ENCODE measurements at places on chromosomes 1 and 21.

- no peak for DNase-seq
Observed at GRCh38 chr1:118578276-118578675, 393.2 kb upstream of the SPAG17 start.

GRCh38 chr1:211938561-211938997 lies 96.8 kb downstream of the INTS7 start:
- no peak for DNase-seq

DNA sequence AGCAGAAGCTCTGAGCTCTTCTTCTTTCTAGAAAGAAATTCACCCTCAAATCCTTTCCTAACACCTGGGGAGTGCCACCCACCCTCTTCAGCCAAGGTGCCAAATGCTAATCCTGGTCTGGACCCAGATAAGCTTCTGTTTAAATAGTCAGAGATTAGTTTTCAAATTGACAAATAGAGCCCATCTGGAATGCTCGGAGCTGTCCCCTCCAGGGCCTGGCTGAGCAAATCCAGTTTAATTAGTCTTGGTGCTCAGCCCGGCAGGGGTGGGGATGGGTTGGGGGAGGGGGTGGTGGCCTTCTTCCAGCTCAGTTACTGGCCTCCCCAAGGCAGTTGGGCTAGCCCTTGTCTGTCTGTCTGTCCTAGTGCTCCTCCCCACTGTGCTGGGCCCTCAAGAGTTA lies 269.5 kb downstream of the GRIK3 start:
- no peak for DNase-seq

GRCh38 chr1:200628223-200628881 lies 7.8 kb upstream of the KIF14 start:
- DNase-seq = peak; percentile 43

GRCh38 chr1:75791022-75791421 lies 5.0 kb downstream of the RABGGTB start:
- DNase-seq = no peak

DNA sequence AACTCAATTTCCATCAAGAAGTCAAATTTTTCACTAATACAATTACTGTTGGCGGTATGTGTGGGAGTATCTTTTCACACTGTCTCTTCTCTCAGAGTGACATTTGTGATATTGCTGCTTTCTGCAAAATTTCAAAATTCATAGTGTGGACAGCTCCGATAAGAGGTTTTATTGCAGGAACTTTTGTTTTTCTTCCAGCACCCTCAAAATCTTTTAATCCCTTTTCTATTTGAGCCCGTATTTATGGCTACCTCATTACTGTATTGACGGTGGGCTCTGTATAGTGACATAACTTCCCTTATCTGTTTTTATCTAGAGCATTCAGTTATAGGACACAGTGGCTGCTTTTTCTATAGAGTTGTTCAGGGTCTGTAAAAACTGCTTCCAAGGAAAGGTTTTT lies 794.4 kb upstream of the TMPRSS15 start:
- DNase-seq = no peak

DNA sequence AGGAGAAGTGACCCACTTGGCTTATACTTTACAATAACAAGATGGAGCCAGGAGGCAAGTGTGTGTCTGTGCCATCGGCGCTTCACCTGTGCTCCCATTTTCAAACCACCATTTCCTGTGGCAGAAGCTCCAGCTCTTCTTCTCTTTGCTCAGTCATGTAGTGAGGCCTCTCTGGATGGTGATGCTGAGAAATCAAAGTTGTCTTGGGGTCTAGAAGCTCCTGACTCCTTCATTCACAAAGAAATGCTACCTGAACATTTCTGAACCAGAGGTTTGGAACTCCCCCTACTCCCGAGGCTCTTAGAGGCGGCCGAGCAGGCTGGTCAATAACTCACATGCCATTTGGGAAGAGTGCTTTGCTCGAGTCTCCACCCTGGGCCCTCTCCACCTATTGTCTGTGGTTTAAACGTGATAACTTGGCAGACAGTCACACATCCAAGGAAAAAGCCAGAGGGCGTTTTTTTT lies 18.0 kb downstream of the SLAMF1 start:
- DNase-seq = peak; percentile 63

- no peak for DNase-seq
Observed at GRCh38 chr1:68791800-68792199, 294.9 kb upstream of the DEPDC1 start.

DNA sequence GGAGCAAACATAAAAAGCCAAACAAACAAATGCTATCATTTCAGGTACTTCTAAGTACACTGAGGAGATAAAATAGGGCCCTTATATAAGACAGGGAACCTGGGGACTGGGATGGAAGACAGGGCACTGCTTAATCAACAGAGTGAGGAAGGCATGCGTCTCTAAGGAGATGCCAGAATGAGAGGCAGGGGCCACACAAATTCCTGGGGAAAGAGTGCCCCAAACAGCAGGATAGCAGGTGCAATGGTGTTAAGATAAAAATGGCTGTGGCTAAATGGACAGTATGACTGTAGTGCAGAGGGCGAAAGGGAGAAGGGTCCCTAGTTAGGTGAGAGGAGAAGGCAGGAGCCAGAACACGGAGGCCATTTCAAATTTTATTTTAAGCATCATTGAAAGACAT lies 113.9 kb downstream of the ZBTB18 start:
- no peak for DNase-seq

DNA sequence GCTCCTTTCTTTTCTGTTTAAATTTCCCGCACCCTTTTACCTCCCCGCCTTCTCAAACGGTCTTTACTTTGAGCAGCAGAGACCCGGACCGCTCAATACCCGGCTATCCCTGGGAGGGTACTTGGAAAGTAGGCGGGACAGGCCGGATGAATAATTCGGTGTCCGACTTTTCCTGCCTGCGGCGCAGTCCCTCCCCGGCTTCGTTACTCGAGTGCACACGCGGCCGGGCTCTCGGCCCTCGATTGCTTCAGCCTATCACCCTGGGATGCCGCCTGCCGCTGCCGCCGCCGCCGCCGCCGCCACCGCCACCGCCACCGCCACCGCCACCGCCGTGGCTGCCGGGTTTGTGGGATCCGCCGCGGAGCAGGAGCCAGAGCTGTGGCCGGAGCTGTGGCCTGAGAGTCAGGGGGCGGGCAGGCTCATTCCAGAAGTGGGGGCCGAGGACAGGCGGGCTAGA lies 382 bp upstream of the RASAL2 start:
- DNase-seq = peak; percentile 63
